ENCODE measurements at places on chromosomes 1 and 21.

- DNase-seq, result no peak
Measured at GRCh38 chr1:156586892-156587477, 4.6 kb upstream of the NAXE start.

DNA sequence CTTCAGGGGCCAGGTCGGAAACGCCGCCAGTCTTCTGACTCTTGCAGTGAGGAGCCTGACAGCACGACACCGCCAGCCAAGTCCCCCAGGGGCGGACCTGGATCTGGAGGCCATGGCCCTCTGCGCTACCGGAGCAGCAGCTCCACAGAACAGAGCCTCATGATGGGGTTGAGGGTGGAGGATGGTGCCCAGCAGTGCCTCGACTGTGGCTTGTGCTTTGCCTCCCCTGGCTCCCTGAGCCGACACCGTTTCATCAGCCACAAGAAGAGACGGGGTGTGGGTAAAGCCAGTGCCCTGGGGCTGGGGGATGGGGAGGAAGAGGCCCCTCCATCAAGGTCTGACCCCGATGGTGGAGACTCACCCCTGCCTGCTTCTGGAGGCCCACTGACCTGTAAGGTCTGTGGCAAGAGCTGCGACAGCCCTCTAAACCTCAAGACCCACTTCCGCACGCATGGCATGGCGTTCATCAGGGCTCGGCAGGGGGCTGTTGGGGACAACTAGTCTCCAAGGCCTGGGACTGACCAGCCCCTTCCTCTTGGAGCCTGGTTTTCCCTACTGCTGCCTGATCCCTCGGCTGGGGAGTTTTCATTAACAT, 8.7 kb downstream of the ZNF687 start:
- DNase-seq, result no peak

DNA sequence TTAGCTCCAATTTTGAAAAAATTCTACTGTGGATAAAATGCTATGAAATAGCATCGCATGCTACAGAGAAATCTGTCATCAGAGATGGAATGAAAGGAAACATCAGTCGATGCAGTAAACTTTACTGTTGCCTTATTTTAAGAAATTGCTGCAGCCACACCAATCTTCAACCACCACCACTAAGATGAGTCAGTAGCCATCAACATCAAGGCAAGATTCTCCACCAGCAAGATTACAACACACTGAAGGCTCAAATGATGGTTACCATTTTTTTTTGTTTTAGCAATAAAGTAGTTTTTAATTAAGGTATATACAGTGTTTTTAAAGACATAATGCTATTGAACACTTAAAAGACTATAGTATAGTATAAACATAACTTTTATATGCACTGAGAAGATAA, 95.6 kb upstream of the JUN start:
- no peak for DNase-seq

GRCh38 chr1:79547514-79547913, 541.0 kb upstream of the ADGRL4 start:
- no peak for DNase-seq

Measured in upper lobe of left lung (tissue), 6 donors.